ENCODE measurements at places on chromosomes 11 and 22.

GRCh38 chr11:36340897-36341296, 44.8 kb downstream of the PRR5L start:
- DNase-seq: no peak

- DNase-seq: no peak
Observed at GRCh38 chr22:32708830-32709229, 92.7 kb upstream of the TIMP3 start.

- no peak for DNase-seq
Observed at GRCh38 chr11:118002010-118002540, 15.9 kb downstream of the IL10RA start.

DNA sequence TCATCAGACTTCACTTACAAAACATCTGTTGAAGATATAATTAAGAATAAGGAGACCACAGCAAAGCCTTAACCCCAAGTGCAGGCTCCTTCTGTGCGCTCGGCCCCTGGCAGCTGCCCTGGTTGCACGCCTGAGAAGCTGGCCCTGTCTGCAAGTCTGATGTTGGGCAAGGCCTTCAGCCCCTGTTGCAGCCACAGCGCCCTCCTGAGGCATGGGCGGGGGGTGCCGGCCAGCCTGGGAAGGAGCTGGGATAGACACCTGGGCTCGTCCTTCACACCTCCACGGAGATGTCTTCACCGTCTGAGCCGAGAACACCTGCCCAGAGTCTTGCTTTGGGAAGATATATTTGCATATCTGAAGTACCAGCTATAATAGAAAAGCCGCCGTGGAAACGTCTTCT, 104.1 kb downstream of the MPPED1 start:
- DNase-seq: no peak

DNA sequence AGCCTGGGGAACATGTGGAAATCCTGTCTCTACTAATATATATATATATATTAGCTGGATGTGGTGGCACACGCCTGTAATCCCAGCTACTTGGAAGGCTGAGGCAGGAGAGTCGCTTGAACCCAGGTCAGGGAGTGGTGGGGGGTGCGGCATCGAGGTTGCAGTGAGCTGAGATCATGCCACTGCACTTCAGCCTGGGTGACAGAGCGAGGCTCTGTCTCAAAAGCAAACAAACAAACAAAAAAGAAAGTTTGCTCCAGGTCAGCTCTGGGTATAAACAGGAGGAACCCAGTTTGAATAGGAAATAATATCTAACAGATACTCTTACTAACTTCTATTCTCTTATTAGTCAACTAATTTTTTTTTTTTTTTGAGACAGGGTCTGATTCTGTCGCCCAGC, 34.3 kb upstream of the CECR2 start:
- no peak for DNase-seq

- no peak for DNase-seq
Observed at GRCh38 chr22:44704159-44705021, 2.4 kb downstream of the PRR5 start.

- no peak for DNase-seq
Observed at GRCh38 chr11:105786741-105787140, 176.9 kb downstream of the GRIA4 start.

- DNase-seq: no peak
Observed at GRCh38 chr22:28743852-28744251, 2.0 kb downstream of the HSCB start.

- DNase-seq: no peak
Observed at GRCh38 chr11:72422414-72422813, 11.9 kb downstream of the CLPB start.

DNA sequence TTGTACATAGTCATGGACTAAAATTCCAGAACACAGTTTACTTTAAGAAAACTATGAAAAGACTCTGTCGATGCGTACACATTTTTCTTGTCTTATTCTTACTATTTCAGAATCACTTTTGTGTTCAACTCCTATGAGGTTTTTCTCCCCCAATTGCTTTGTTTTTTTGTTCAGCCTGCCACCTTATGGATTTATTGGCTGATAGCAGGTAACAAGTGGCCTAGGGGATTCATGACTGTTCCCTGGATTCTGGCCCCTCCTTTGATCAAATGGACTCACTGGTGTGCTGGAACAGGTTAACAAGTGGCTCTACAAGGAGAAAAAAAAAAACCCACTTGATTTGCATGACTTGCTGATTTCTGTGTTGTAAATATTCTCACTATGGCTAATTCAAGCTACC, 10.6 kb downstream of the MMP20 start:
- no peak for DNase-seq

- no peak for DNase-seq
Observed at GRCh38 chr11:75534259-75535069, 8.7 kb upstream of the GDPD5 start.

GRCh38 chr11:103055221-103055890, 36.6 kb downstream of the DCUN1D5 start:
- DNase-seq: no peak

DNA sequence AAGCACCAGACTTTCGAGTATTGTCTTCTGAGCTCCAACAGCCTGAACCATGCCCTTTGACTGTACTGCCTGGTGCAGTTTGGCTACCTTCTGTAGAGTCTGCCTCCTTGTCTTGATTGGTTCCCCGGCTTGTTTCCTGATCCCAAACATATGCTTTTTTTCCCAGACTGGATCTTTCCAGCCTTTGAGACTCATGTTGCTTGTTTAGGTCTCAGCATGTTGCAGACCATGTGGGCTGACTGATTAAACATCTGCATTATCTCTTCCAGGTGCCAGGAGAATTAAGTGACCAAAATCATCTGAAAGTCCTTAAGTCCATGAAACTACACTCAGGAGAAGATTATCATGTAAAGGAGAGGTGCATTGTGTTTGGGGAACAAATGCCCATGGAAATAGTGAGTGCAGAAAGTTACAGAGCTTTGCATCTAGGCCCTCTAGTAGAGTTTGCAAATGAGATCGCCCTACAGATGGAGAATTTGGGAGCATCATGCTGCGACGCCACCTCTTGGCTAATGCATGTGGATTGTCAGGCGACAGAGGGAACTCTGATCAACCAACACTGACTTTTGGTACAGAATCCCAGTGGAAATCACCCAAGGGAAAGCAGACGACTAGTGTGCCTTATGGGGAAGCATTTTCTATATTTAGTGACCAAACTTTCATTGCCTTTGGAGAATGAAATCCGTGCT, 188.8 kb downstream of the BLID start:
- no peak for DNase-seq

DNA sequence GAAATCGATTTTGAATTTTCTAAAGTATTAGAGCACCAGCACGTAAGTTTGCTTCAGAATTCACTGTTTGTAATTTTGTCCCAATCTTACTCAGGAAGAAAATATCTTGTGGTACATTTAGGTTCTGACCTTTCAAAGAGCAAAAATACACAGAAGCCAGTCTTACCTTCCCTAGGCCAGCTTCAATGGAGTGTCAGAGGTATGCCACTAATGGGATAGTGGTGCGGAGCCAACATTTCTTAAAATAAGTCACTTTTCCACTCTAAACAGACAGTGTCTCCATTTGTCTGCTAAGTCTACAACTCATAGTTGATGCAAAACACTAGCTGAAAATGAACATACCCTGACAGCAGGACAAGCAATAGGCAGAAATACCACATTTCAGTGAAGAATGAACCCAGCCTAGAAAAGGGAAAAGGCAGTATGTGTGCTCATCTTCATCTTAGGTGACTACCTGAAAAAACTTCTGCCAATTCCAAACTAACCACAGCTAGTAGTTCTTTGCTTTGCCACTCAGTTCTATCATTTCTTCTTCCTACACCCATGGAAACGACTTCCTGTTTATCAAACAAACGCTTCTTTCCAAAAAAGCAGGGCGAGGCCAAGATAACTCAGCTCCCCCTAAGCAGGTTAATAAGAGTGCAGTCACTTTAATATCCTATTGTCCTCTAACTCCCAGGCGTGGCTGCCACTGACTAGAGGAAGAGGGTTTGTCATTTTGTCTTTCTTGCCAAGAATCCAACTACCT, 94.0 kb upstream of the APOA1 start:
- no peak for DNase-seq

DNA sequence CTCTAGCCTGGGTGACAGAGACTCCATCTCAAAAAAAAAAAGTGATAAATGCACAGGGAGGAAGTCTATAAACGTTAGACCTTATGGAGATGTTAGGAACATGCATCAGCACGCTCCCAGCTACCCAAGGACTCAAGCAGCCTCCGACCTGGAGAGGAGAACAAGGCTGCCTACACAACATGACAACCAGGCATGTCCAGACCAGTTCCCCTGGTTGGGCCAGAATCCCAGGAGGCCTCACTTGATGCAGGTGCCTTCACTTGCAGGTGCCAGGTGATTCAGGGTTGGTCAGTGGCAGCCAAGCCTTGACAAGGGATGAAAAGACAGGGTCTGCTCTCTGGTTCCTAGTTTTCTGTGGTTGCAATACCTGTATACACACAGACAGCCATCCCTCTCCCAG, 5.9 kb downstream of the RANGAP1 start:
- no peak for DNase-seq

- no peak for DNase-seq
Observed at GRCh38 chr11:2102132-2102882, 36.9 kb downstream of the IGF2 start.

DNA sequence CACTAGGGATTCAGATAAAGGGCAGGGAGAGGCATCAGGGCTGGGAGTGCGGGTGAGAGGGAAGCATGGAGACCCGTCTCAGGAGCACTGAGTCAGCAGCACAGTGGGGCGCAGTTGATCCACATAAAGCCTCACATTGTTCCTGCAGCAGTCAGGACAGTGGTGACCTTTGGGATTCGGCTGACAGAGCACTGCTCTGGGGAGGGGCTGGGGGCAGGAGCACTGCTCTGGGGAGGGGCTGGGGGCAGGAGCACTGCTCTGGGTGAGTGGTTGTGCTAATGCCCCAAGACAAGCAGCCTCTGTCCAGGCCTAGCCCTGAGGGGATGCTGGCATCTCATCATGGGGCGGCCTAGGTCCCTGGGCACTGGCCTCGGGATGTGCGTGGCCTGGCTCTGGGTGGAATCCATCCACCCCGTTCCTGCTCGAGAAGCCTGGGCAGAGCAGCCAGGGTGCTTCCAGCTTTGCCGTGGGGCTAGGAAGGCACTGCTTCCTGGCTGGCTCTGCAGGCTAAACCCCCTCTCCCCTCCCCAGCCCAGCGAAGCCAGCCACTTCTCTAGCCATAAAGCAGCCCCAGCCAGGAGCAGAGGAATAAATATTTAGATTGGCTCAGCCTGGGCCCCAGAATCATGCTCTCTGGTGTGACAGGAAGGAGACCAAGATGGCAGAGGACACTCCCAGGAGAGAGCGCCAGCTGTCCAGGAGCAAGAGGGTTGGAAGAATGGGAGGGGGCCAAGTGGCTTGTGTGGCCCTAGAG, 7.3 kb downstream of the OAF start:
- no peak for DNase-seq

DNA sequence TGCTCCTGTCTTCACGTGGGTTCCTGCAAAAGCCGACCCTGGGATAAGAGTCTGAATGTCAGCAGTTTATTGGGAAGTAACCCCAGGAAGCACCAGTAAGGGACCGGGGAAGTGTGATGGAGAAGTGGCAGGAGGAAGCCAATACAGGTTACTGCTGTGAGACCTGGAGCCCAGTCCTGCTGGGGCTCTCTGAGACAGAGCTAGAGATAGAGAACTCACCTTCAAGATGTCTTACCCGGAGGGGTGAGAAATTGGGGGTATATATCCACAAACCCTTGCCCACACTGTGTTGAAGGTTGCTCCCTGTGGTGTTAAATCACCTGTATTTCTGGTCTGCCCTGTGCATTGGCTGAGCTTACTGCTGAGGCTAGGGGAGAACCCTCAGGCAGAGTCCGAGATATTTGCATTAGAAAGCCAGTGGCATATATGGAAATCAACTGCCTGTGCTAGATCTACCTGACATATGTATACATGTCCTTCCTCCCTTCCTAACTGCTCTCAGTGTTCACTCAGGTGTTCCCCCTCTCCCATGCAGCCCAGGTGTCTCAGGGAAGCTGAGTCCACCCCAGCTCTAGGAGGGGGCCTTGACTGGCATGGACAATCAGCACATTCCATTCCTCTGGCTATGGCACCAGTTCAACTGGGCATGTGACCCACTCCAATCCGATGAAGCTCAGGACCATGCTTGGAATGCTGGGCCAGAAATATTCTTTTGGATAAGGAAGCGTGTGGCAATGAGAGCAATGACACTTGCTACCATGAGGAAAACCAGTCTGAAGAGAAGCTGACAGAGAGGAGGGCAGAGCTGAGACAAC, 6.8 kb upstream of the MICAL2 start:
- no peak for DNase-seq

DNA sequence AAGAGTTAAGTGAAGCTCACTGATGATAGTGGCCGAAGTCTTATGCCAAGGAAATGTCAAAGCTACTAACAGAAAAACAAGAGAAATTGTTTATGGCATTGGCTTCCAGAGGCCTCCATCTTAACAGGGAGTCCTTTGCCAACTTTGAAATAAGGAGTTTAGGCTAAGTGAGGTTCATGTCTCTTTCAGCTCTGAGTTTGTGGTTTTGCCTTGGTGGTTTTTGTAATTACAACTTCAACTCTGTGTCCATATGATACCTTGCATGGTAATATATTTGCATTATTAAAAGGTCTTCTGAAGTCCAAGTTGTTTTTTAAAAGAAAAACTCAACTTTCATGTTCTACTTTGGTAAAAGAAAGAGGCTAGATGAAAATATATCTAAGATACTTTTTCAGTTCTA, 31.4 kb upstream of the ANO5 start:
- DNase-seq: no peak

DNA sequence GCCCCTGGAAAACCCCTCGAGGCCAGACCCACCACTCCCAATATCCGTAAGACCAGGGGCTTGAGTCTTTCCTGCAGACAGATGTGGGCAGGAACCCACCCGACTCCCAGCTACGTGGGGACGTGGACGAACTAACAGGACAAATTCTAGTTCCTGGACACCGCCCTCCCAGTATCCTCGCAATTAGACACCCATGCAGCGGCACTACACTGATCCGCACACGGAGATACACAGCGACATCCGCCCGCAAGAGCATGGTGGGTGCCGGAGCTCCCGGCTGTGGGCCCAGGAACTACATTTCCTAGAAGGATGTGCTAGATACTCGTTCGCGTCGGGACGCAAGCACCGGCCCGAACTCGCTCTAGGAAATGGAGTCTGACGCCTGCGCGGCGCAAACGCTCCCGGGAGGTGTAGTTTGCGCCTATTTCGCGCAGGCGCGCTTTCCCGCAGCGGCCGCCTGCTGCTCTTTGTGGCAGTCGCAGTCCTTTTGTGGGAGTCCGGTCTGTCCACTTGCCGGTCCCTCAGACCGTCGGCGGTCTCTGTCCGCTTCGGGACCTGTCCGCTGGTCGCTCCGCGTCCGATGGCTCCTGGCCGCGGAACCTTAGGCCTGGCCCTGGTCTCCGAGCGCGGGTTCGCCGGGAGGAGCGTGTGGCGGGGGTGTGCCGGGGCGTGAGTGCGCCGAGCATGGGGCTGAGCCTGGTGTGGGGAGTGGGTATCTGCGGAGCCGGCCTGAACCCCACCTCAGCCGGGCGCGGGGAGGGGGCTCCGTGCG, at the start of gene ZNF74:
Gene ZNF74 (plus strand): TSS at position 447 of the 772 bp plus-strand sequence. CDS start 478 bp downstream, outside the sequence.
- peak; percentile 66 for DNase-seq

GRCh38 chr11:57547854-57548377, 10.5 kb downstream of the SMTNL1 start:
- DNase-seq: no peak

Measured in effector CD8-positive, alpha-beta T cell (primary cell).